Activated CD4-positive, alpha-beta memory T cell treated with anti-CD3 and anti-CD28 coated beads for 36 hours (primary cell): ENCODE measurements at places on chromosomes 3 and 15. TPM values are rescaled to one million over a fixed set of nuclear protein-coding genes. Genes with fewer than 3 reads are reported as not detected.

The REC114 gene
- not detected for total RNA-seq

The ANKRD34C gene
- not detected for total RNA-seq

The PRR20G gene
- total RNA-seq, result not detected

The PIF1 gene
- total RNA-seq, result 30.2 TPM

The MDFIC2 gene
- total RNA-seq, result not detected

The PPP2R3A gene
- total RNA-seq, result 0.17 TPM

The RLBP1 gene
- not detected for total RNA-seq

DNA sequence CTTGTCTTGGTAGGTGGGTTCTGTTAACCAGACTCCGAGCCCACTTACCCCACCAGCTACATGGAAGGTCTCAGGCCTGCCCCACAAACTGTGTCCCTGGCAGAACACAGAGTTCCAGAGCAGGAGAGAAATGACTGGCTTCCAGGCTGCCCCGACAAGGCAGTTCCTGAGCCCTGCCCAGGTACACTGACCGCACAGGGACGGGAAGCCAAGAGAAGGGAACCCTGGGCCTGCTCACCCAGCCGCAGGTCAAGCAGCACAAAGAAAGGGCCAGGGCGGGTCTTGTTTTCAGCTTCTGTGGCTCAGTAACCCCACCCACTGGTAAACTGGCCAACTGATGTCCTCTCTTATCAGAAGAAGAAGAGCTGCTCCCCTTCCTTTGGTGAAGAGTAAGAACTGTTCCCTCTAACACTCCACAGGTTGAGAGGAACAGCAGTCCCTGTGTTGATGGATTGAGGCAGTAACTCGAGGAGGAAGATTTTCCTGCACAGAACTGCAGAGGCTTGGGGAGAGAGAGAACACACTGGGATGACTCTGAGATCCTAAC is 68.4 kb downstream of the CRTC3 start:
- peaks cover 75% of the 10 kb centered on the region for H3K4me1 ChIP-seq
- peak overlapping the region; percentile 31 for H3K4me3 ChIP-seq
- no peaks in the 10 kb centered on the region for H3K27me3 ChIP-seq
- peaks cover 18% of the 10 kb centered on the region for H3K36me3 ChIP-seq
- DNase-seq, result peak; percentile 41

DNA sequence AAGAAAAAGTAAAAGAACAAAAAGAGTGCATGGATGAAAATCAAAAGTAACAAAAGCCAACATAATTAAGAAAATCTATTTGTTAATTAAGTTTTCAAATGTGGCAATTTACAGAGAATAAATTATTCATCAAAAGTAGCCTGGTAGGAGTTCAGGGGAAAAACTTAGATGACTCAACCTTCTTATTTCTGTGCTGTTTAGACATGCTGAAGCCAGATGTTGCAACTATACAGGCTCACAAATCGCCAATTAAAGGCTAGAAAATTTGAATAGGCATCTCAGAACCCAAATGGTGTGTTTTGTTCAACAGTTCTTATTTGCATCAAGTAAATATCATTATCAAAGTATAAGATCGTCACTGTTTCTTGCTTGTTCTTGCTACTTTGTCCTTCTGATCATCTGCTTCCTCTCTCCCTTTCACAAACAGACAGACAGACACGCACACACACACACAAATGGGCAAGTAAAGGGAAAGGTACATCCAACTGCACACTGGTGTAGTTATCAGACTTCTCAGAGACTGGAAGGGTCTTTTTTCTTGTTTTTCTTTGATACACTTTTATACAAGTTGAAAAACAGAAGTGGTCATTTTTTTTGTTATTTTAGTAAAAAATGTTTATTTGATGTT is 572.2 kb downstream of the MECOM start:
- H3K27me3 ChIP-seq, result no peaks in the 10 kb centered on the region
- no peaks in the 10 kb centered on the region for H3K4me1 ChIP-seq
- no peaks in the 10 kb centered on the region for H3K36me3 ChIP-seq
- H3K27ac ChIP-seq, result no peak overlapping the region
- DNase-seq, result no peak

- H3K27me3 ChIP-seq, result no peaks in the 10 kb centered on the region
- H3K4me1 ChIP-seq, result peaks cover 3% of the 10 kb centered on the region
- DNase-seq, result no peak
- H3K4me3 ChIP-seq, result no peak overlapping the region
- no peak overlapping the region for H3K27ac ChIP-seq
- no peaks in the 10 kb centered on the region for H3K36me3 ChIP-seq
These were observed 639.6 kb upstream of the CBLB start for GRCh38 chr3:106508331-106508893.

DNA sequence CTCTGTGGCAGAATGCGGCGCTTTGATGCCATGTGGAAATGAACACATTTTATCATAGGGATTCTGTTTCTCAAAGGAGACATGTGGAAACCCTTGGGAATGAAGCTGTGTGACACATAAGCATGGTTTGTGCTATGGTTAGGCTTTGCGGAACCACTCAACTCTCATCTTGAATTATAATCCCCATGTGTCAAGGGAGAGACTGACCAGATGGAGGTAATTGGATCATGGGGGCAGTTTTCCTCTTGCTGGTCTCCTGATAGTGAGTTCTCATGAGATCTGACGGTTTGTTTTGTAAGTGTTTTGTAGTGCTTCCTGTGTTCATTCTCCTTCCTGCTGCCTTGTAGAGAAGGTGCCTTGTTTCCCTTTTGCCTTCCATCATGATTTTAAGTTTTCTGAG is 1109.2 kb upstream of the ALCAM start:
- no peaks in the 10 kb centered on the region for H3K27me3 ChIP-seq
- H3K27ac ChIP-seq, result no peak overlapping the region
- no peak overlapping the region for H3K4me3 ChIP-seq
- H3K36me3 ChIP-seq, result no peaks in the 10 kb centered on the region
- DNase-seq, result no peak

DNA sequence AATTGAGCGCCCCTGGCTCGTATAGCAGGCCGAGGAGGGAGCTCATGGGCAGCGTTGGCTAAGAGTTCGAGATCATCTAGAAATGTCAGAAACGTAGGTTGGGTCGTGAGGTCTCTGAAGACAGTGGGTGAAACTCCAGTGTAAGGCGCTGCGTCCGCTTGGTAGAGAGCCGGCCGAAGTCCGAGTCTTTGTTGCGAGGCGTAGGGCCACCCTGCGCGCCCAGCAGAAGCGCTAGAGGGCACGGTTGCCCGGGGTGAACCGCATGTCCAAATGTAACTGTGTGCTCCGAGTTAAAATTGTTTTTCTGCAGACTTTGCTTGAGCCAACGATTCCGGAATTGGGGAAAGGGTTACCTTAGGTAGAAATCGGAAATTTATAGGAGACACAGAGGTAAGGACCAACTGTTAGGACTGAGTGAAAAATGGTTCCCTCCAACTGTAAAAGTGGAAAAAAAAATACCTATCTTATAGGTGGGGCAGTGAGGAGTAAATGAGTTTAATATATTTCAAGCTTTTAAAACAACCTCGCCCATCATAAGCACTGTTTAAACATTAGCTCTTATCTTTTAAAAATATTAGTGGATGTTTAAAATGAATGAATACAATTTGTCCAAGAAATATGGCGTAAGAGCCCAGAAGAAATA is 993 bp upstream of the SIAH2 start:
- DNase-seq, result peak; percentile 64
- peaks cover 37% of the 10 kb centered on the region for H3K36me3 ChIP-seq
- H3K27ac ChIP-seq, result peak overlapping the region; percentile 100
- H3K27me3 ChIP-seq, result no peaks in the 10 kb centered on the region

- peaks cover 52% of the 10 kb centered on the region for H3K4me1 ChIP-seq
- DNase-seq, result no peak
- H3K36me3 ChIP-seq, result no peaks in the 10 kb centered on the region
- peak overlapping the region; percentile 79 for H3K27ac ChIP-seq
These were observed 81.3 kb upstream of the BHLHE40 start for GRCh38 chr3:4897765-4898453.

- peaks cover 31% of the 10 kb centered on the region for H3K27me3 ChIP-seq
- no peak for DNase-seq
- H3K4me3 ChIP-seq, result no peak overlapping the region
- H3K36me3 ChIP-seq, result no peaks in the 10 kb centered on the region
These were observed 4.1 kb downstream of the ITGB5 start for GRCh38 chr3:124882816-124883747.

DNA sequence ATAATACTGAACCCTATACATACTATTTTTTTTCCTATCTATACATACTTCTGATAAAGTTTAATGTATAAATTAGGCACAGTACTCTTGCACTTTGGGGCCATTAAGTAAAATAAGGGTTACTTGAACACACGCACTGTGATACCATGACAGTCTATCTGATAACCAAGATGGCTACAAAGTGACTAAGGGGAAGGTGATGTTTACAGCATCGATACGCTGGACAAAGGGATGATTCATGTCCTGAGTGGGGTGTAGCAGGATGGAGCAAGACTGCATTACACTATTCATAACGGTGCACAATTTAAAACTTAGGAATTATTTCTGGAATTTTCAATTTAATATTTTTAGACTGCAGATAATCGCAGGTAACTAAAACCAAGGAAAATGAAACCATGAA is 30.0 kb upstream of the SLC2A2 start:
- no peak overlapping the region for H3K27ac ChIP-seq
- no peak overlapping the region for H3K4me3 ChIP-seq
- no peaks in the 10 kb centered on the region for H3K27me3 ChIP-seq
- no peaks in the 10 kb centered on the region for H3K36me3 ChIP-seq
- H3K4me1 ChIP-seq, result no peaks in the 10 kb centered on the region
- DNase-seq, result no peak

GRCh38 chr3:182115328-182116015 is 403.7 kb downstream of the SOX2 start:
- no peaks in the 10 kb centered on the region for H3K27me3 ChIP-seq
- H3K36me3 ChIP-seq, result no peaks in the 10 kb centered on the region

- H3K4me3 ChIP-seq, result no peak overlapping the region
- H3K36me3 ChIP-seq, result no peaks in the 10 kb centered on the region
- peaks cover 7% of the 10 kb centered on the region for H3K27me3 ChIP-seq
- no peak overlapping the region for H3K27ac ChIP-seq
These were observed 169.2 kb downstream of the ANXA2 start for GRCh38 chr15:60228619-60229018.

DNA sequence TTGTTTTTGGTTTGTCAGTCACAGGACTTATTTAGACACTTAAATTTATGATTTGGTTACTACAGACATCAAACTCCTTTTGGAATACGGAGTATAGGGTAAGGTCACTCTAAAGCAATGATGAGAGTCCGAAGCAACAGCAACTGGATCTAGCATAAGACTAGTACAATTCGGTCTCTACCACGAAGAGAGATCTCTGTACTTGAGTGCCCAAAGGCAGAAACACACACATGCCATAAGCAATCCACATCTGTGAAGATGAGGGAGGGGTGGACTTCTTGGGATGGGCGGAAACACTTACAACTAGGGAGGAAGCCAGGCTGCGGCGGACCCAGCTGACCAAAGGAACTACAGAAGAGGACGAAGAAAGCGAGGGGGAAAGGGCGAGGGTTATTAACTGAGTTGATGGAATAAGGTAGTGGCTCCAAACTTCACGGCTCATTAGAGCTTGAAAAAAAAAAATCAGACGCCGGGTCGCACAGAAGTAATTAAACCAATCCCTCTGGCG is 595 bp downstream of the DPH6 start:
- H3K4me1 ChIP-seq, result peaks cover 18% of the 10 kb centered on the region
- no peaks in the 10 kb centered on the region for H3K27me3 ChIP-seq
- H3K36me3 ChIP-seq, result no peaks in the 10 kb centered on the region
- H3K4me3 ChIP-seq, result peak overlapping the region; percentile 94
- H3K27ac ChIP-seq, result peak overlapping the region; percentile 94

DNA sequence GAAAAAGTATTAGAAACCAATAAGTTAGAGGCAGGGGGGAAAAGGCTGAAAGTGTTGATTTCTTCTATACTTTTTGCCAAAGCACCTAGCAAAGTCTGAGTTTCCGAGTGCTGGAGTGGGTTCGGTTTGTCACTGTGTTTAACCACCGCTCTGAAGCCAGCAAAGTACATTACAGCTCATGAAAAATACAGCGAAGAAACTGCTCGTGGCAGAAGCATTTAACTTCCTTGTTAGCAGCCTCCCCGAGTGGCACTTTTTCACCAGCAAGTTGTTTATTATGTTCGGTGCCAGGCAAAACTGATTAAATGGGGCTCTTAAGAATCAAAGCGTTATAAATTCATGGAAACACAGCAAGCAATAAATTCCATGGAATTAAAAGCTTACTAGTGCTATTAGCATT is 313.6 kb downstream of the FOXP1 start:
- DNase-seq, result no peak
- H3K36me3 ChIP-seq, result peaks cover 9% of the 10 kb centered on the region
- no peak overlapping the region for H3K27ac ChIP-seq
- no peaks in the 10 kb centered on the region for H3K27me3 ChIP-seq

DNA sequence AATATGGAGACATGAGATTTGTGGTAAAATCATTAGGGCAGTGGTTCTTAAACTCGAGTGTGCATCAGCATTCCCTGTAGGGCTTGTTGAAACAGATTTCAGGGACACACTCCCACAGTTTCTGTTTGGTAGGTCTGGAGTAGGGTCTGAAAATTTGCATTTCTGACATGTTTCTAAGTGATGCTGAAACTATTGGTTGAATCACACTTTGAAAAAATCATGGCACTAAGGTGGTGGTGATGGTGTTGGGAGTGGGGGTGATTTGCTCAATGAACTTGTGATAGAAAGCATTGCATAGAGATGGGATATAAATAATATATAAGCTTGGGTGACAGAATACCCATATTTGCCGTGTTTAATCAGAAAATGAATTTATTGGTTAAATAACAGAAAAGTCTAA is 11.3 kb downstream of the MITF start:
- no peaks in the 10 kb centered on the region for H3K36me3 ChIP-seq
- no peak overlapping the region for H3K27ac ChIP-seq
- H3K4me3 ChIP-seq, result no peak overlapping the region
- no peak for DNase-seq
- no peaks in the 10 kb centered on the region for H3K4me1 ChIP-seq
